ENCODE measurements at places on chromosomes 12 and 14.

- DNase-seq = no peak
Observed at GRCh38 chr12:49342914-49343731, 3.6 kb upstream of the DNAJC22 start.

DNA sequence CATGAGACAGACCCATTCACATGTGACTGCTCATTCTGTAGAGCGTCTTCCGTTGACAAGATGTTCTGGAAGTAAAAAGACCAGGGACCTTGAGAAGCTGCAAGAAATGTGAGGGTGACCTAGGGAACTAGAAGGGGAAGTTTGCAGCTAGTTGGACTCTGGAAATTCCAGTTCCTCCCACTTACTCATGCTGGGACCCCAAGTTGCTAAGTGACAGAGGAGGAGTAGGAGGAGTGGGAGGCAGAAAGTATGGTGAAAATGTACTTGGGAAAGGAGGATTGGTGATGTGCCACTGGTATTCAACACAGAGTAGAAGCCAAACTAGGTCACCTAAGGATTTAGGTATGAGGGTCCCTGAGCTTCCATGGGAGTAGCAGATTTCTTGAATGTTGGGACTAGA, 132.4 kb downstream of the KCNA5 start:
- no peak for DNase-seq

GRCh38 chr14:99461411-99462085, 19.1 kb downstream of the SETD3 start:
- DNase-seq = no peak

GRCh38 chr12:5565933-5566599, 134.2 kb downstream of the NTF3 start:
- DNase-seq = no peak

DNA sequence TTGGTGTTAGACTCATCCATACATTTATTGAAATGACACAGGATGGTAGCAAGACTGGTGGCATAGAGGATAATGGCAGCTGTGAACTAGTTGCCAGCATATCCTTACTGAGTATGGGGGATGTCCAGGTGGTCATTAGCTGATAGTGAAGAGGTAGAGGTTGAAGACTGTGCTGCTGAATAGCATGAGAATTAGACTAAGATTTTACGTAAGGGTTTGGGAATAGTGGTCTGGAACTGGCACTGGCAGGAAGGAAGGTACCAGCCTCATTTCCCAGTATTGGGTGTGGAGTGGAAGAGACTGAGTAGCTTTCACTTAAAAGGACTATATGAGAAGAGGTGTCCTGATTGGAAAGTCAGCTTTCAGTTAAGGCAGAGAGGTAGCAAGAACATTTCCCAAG, 6.5 kb downstream of the ERC1 start:
- no peak for DNase-seq

- peak; percentile 52 for DNase-seq
Observed at GRCh38 chr12:28191051-28192048, 1.1 kb downstream of the CCDC91 start.

DNA sequence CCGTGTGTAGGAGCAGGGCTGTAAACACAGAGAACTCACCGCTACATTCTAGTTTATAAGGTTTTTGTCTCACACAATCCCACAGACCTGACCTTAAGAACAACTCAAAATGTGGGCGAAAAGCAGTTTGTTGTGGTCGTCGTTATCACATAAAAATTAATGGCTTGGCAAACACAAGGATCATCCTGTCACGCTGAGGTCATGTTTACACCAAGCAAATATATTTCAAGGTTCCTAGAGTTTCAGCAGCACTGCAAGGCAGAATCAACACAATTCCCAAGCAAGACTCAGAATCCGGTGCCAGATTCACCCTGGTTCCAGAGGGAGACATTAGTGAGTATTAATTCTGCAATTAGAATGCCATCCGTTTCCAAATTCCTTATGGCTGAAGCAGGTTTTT, 30.1 kb upstream of the MAP1LC3B2 start:
- DNase-seq = no peak

GRCh38 chr12:52203079-52203921, 11.5 kb upstream of the KRT80 start:
- DNase-seq = no peak

DNA sequence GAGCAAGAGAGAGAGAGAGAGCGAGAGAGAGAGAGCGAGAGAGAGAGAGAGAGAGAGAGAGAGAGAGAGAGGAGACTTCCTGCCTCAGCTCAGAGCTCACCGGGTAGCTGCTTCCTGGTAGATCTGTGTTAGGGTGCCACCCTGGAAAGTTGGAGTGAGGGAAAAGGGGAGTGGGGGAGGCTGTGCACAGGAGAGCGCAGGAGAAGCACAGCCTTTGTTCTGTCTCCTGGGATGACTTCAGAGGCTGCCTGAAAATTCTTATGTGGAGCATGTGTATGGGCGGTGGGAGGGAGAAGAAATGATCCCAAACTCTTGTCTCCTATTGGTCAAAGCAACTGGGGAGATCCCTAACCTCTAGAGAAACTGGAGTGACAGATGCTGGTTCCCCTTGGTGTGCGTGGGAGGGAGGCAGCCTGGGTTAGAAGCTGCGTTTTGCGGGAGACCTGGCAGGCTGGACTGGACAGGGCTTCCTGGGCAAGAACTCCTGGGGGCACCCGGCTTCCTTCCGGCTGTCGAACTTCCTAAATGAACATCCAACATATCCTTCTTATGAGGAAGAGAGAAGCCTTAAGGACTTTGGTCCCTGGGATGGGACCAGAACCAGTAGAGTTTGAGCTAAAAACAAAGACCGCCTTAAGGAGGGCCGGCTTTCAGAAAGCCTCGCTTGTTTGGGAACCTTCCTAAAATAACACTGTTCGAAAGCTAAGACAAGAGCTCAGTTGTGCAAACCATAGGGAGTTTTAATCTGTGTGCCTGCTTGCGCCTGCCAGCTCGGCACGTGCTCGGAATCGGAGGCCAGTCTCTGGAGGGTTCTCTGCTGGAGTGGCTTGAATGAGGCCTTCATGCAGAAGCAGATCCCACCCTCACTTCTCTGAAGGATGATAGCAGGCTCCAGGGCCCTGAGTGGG, 30.4 kb upstream of the BEGAIN start:
- DNase-seq = no peak

DNA sequence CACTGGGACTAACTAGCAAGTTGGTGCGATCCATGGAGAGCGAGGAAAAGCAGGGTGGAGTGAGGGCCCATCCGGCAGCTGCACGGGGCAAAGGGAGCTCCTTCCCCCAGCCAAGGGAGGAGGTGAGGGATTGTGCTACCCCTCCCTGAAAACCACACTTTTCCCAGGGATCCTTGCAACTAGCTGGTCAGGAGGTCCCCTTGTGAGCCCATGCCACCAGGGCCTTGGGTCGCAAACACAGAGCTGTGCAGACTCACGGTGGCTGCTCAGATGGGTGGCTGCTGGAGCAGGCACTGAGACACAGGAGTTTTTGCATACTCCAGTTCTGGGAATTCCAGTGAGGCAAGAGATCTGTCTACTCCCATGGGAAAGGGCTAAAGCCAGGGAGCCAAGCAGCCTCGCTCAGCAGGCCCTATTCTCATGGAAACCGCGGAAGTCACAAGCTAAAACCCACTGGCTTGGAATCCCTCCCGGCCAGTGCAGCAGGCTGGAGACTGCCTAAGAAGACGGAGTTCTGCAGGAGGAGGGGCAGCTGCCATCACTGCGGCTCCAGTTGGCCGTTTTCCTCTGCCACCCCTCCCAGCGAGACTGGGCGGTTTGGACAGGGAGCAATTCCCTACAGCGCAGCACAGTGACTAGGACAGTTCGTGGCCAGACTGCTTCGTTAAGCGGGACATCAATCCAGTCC, 10.9 kb upstream of the ZNF705A start:
- DNase-seq = no peak

DNA sequence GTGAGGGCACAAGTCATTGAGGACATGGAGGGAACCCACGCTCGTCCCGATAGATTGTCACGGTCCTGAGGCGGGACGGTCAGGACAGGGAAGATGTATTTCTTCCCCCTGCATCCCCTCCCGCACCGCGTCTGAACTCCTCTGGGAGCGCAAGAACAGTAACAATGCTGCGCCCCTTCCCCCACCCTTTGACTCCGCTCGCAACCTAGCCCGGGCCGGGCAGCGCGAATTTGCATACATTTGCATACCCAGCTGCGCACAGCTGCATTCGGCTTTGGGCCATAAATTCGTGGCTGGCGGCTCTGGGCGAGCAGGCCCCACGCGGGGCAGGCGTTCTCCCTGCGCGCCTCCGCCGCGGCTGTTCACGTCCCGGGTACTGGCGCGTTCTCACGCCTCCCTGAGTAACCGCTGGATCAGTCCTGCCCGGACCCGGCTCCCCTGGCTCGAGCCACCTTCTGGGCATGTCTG, 29.0 kb upstream of the SMUG1 start:
- DNase-seq = no peak

GRCh38 chr14:97866195-97866594, 1069.0 kb downstream of the VRK1 start:
- DNase-seq = no peak

GRCh38 chr12:74537707-74538385, at the start of gene ATXN7L3B:
ATXN7L3B (plus strand) TSS chr12:74537835; CDS start chr12:74538113, 278 bp downstream.
- DNase-seq = peak; percentile 91

GRCh38 chr12:127399451-127399850, 867.5 kb upstream of the TMEM132C start:
- no peak for DNase-seq

- DNase-seq = no peak
Observed at GRCh38 chr12:7375145-7375543, 68.8 kb downstream of the CD163L1 start.

DNA sequence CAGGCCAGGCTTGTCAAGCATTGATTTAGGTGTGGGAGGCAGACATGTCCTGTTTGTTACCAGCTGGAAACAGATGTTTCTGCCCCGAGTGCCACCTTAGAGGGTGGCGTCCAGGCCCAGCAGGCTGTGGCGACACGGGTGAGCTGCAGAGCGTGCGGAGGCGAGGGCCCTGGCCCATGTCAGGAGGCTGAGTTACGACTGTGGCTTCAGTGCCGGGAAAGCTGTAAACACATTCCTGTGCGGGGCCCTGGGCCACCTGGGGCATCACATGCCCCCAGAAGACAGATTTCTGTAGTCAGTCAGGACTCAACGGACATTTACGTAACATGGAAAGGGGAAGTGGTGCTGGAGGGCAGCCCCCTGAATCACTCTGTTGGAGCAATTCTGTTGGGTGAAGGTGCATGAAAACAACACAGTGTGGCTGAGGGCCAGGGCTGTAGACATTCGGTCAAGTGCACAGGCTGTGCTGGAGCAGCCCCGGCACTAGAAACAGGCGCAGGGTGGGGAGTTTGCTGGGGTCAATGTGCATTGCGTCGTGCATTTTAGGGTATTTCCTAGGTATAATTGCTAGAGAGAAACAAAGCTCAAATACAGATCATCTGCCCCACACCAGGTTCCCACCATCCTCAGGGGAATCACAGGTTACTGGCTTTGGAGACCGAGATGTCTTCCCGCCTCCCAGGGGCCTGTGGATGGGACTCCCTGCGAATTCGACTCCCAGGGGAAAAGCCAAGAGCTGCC, 291.8 kb downstream of the TMEM121 start:
- no peak for DNase-seq

- DNase-seq = no peak
Observed at GRCh38 chr12:122050706-122051105, 27.9 kb upstream of the MLXIP start.

- peak; percentile 55 for DNase-seq
Observed at GRCh38 chr14:71372411-71372838, 465.2 kb downstream of the PCNX1 start.

- no peak for DNase-seq
Observed at GRCh38 chr12:54195737-54196347, 7.1 kb upstream of the SMUG1 start.

DNA sequence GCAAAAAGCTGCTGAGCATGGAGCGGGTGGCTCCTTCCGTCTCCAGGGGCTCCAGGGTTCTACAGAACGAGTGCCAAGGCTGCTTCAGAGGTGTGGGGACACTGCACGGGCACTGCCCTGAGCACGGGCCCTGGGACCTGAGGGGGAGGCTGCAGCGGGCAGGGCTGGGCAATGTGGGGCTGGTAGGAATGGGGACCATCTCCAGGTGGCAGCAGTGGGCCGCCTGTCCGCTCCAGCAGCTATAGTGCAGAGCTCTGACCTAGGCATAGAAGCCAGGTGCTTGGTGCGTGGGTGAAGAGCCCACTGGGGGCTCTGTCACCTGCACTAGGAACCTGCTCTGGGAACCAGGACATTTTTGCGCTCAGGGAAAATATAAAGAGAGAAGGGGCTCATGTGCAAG, 22.3 kb downstream of the HDAC7 start:
- no peak for DNase-seq

GRCh38 chr12:101832030-101832429, 1.3 kb upstream of the GNPTAB start:
- DNase-seq = no peak

DNA sequence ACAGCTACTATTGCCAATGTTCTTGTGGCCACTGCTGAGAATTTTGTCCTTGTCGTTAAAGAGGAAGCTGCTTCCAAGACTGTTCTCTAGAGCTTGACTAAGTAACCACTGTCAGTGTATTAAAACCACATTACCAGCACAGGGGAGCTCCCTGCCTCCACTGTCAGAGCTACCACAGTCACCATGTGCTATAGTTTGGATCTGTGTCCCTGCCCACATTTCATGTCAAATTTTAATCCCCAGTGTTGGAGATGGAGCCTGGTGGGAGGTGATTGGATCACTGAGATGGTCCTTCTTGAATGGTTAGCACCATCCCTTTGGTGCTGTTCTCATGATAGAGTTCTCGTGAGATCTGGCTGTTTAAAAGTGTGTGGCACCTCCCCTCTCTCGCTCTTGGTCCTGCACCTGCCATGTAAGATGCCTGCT, 23.2 kb upstream of the RAP1B start:
- DNase-seq = no peak

- no peak for DNase-seq
Observed at GRCh38 chr14:83568141-83568540, 1961.8 kb upstream of the FLRT2 start.

GRCh38 chr12:5220835-5221234, 177.2 kb downstream of the KCNA5 start:
- no peak for DNase-seq

GRCh38 chr14:85471744-85472143, 58.2 kb upstream of the FLRT2 start:
- peak; percentile 45 for DNase-seq

GRCh38 chr12:123529686-123530085, 3.8 kb downstream of the RILPL1 start:
- no peak for DNase-seq

GRCh38 chr14:104334424-104335161, 196.2 kb downstream of the KIF26A start:
- no peak for DNase-seq

DNA sequence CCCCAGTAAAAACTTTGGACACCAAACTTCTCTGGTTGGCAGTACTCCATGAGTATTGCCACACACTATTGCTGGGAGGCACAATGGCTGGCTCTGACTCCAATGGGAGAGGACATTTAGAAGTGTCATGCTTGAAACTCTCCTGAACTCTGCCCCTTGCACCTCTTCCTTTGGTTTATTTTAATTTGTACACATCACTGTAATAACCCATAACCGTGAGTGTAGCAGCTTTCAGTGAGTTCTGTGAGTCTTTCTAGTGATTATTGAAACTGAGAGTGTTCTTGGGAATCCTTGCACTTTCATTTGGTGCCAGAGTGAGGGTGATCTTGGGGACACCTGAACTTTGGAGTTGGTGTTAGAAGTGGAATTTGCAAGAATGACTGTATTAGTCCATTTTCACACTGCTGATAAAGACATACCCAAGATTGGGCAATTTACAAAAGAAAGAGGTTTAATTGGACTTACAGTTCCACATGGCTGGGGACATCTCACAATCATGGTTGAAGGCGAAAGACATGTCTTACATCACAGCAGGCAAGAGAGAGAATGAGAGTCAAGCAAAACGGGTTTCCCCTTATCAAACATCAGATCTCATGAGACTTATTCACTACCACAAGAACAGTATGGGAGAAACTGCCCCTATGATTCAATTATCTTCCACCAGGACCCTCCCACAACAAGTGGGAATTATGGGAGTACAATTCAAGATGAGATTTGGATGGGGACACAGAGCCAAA, 41.3 kb upstream of the CEP83 start:
- DNase-seq = no peak
